ENCODE measurements at places on chromosomes 5 and 9.

GRCh38 chr5:39716532-39717028, 291.8 kb upstream of the DAB2 start:
- DNase-seq, result no peak

- DNase-seq, result no peak
Observed at GRCh38 chr9:118829334-118829733, 539.9 kb downstream of the BRINP1 start.

DNA sequence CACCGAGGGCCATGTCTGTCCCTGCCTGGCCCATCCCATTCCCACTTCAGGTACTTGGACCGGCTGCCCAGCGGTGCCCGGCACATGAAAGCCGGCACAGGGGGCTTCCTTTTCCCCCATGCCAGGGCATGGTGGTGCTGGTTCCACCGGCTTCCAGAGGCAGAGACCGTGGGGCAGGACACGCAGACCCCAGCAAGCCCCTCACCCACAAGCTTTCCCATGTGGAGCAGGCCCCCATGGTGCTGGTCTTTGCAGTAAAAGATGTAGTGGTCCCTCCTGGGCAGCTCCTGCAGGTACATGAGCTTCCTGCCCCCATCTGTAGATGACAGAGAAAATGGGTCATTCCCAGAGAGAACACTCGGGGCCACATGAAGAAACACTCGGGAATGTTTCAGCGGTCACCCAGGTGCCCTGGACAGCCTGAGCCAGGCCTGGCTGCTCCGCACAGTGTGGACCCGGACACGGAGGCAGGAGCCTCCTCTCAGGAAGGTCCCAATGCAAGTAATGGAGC, 2.0 kb downstream of the OBP2B start:
- no peak for DNase-seq

GRCh38 chr5:147180751-147181150, 54.1 kb upstream of the STK32A start:
- DNase-seq, result no peak

- DNase-seq, result no peak
Observed at GRCh38 chr9:120735415-120736126, 21.3 kb upstream of the MEGF9 start.

DNA sequence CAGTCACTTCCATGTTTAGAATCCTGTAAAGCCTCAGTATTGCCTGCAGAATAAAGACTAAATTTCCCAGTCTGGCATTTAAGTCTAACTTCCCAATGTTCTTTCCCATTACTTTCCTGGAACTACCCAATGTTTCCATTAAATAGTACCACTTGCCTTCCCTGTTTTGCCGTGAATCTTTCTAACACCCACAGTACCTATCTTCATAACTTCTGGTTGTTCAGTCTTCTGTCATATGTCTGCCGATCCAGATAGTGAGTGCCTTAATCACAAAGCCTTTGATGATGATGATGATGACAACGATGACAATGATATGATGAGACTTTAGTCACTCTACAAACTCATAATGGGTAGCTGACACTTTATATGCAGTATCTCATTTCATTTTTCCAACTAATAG, 6.6 kb upstream of the HEMGN start:
- DNase-seq, result no peak

- DNase-seq, result no peak
Observed at GRCh38 chr9:129138476-129139232, 27.4 kb downstream of the PTPA start.

GRCh38 chr9:34490360-34490759, 31.8 kb downstream of the DNAI1 start:
- no peak for DNase-seq

GRCh38 chr9:109974143-109974917, 194.3 kb downstream of the PALM2AKAP2 start:
- no peak for DNase-seq

GRCh38 chr9:456365-456764, 241.7 kb downstream of the DOCK8 start:
- DNase-seq, result no peak

DNA sequence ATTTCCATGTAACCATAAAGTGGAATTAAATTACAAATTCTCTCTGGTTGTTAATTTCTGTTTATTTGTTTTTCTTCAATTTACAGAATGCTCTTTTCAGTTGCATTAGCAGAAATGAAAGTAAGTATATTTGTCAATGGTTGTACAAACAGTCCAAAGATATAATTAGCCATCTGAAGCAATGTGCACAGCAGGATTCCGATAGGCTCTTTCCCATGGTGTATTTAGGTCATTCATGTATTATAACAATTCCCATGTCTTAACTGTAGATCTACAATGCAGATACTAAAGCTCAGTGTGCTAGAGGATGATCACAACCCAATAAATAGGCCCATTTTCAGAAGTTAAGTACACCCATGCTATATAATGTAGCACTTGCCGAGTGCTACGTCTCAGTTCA, 43.8 kb downstream of the RECK start:
- no peak for DNase-seq

GRCh38 chr9:13144166-13144775, 135.2 kb downstream of the MPDZ start:
- DNase-seq, result no peak

- no peak for DNase-seq
Observed at GRCh38 chr5:146751054-146751453, 127.5 kb downstream of the PPP2R2B start.

- no peak for DNase-seq
Observed at GRCh38 chr5:133713209-133713608, 100.9 kb upstream of the FSTL4 start.

DNA sequence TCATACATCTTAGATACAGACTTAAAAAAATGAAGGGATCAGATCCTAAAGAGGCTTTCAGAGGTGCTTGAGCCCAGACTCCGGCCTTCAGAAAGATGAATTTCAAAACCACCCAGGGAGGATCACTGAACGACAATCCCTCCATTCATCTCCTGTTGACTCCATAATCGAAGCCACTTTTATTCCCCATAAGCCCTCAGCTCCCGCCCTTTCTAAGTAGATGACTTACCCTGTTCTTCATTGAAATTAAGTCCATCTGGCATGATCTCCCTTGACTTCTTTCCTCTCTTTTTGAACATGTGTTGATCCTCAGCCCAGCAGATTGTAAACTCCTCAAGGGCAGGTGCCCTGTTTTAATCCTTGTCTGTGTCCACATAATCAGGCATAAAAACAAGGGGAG, 50.8 kb upstream of the ASTN2 start:
- no peak for DNase-seq

DNA sequence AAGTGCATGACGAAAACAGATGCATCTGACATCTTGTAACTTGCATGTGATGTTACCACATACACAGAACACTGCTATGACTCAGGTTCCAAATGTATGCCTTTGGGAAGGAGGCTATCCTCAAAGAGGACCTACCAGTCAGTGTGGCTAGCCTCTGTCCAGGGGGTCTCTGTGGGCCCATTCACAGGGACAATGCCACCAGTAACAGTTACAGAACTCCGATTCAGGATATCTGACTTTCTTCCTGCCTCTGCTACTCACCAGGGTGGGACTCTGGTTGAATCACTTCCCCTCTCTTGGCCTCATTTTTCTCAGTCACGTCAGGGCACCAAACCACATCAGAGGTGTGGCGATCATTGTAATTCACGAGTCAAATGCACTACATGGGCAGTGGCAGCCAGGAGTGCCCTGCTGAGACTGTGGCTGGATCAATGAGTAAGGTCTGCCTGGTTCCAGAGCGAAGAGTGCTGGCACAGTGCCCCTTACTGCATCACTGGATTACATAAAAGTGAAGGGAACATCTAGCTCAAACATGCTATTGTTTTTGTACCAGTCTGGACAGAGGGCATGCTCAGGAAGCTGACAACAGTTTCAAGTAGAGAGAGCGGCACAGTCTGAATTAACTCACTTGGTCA, 13.2 kb downstream of the ATOX1 start:
- no peak for DNase-seq

DNA sequence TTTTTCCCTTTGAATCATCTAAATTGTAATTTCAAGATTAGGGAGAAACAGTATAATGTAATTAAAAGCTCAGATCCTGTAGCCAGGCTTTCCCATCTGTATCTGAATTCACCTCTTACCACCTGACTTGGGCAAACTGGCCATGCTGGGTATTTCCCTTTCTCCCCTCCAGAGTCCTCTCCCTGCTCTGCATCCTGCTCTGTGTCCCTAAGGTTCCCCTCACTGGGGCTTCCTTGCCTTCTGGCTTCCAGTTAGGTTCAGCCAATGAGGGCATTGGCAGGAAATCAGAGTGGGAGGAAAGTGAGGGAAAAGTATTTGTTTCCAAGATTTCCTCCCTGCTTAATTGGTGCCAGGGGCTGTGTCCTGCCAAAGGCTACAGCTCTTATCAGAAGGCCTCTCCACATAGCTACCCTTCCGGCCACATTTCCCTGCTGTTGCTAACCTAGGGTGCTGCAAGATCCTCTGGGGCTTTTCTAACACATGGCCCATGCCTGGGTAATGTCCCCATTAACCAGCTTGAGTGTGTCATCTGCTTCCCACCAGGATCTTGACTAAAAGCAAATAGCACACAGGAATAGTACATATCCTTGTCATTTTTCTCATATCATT, 51.0 kb upstream of the MPDZ start:
- DNase-seq, result no peak

DNA sequence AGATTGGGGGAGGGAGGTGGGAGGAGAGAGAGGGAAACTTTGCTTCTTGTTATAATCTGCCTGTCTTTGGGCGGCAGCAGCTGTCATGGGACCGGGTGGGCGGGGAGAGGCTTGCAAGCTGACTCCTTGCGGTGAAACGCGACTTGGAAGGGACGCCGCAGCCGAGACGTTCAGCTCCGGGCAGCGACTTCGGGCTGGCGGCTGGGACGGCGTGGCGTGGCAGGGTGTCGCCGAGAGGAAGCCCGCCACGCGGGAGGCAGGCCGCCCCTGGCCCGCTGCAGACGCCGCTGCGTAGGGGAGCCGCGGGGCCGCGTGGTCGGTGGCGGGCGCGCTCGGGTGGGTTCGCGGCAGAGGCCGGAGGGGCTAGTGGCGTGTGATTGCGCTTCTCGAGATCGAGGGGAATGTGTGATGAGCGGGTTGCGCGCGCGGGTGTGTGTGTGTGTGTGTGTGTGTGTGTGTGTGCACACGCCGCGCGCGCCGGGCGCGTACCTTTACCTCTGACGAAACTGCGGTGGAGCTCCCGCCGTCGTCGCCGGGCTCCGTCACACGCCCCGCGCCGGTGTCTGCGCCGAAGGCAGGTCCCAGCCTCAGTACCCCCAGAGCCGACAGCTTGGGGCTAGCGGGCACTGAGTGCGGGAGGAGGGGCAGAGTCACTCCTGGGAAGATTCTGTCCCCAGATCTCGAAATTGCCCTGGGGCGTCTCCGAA, 1.7 kb downstream of the PPARGC1B start:
- peak; percentile 55 for DNase-seq

- no peak for DNase-seq
Observed at GRCh38 chr5:153998010-153998409, 40.7 kb downstream of the FAM114A2 start.

DNA sequence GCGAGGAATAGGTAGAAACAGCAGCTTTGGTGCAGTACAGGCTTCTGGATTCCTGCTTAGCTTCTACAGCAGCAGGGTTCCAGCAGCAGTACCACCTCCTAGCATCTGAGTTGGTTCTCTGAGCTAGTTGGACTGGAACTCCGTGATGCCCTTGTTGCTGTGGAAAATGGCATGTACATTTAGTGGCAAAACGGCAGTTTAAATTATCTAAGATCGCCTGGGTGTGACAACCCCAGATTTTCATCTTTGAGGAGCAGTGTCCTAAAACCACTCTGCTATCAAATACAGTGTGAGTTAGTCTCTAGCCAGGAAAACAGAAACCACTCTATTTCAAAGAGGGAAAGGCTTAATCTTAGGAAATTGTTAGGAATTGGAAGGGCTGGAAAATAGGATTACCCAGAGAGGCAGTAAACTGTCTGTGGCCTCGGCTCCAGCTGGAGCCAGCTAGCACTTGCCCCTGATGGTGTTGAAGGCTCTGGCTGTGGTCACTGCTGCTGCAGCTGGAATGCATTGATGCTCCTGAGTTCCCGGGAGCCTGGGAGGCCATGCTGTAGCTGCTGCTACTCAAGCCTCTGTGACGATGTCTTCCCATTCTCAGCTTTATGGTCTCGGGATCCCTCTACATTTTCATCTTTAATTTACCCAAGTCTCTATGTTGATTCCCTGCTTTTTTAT, 29.4 kb downstream of the RAD23B start:
- no peak for DNase-seq

DNA sequence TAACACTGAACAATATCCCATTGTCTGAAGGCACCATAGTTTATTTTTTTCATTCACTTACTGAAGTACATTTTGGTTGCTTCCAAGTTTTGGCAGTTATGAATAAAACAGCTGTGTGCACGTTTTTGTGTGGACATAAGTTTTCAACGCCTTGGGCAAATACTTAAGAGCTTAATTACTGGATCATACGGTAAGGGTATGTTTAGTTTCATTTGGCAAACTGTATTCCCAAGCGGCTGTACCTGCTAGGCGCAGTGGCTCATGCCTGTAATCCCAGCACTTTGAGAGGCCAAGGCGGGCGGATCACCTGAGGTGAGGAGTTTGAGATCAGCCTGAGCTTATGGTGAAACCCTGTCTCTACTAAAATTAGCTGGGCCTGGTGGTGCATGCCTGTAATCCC, 63.7 kb upstream of the FAM120A start:
- DNase-seq, result no peak

GRCh38 chr5:81778642-81779041, 27.7 kb upstream of the SSBP2 start:
- no peak for DNase-seq

GRCh38 chr5:34026089-34026761, 16.8 kb downstream of the C1QTNF3 start:
- no peak for DNase-seq

GRCh38 chr9:135840107-135840506, 67.2 kb downstream of the CAMSAP1 start:
- DNase-seq, result no peak

- no peak for DNase-seq
Observed at GRCh38 chr9:28539434-28540070, 966.3 kb upstream of the C9orf72 start.

GRCh38 chr5:87572090-87572489, 159.4 kb upstream of the CCNH start:
- DNase-seq, result no peak

GRCh38 chr9:38671372-38671731, 48.6 kb downstream of the FAM240B start:
- no peak for DNase-seq

DNA sequence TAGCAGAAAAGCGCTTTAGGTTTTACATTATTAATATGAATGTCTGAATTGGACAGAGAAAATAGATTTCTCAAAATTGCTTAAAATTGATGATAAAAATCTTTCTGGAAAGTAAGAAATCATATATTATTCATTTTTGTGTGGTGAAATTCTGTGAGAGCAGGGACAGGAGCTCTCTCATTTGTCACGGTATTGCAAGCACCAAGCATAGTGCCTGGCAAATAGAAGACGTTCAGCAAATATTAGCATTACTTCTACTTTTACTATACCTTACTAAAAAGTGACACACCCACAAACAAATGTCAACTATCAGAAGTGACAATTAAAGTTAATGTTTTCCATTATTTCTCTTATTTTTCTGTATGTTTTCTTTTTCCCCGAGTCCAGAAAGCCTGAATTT, 69.1 kb downstream of the XRCC4 start:
- DNase-seq, result no peak

GRCh38 chr9:21160178-21160577, 6.3 kb downstream of the IFNA21 start:
- no peak for DNase-seq
